ENCODE measurements at places on chromosomes 1 and 21. TPM values are rescaled to one million over a fixed set of nuclear protein-coding genes. Genes with fewer than 3 reads are reported as not detected.

Gene HS2ST1
- total RNA-seq: 12.8 TPM

Gene LCE6A
- total RNA-seq: not detected

- no peaks in the 10 kb centered on the region for H3K4me1 ChIP-seq
- DNase-seq: no peak
- no peaks in the 10 kb centered on the region for H3K27me3 ChIP-seq
- H3K27ac ChIP-seq: no peak overlapping the region
- H3K4me3 ChIP-seq: no peak overlapping the region
- no peaks in the 10 kb centered on the region for H3K36me3 ChIP-seq
These were observed 348.3 kb downstream of the BRINP3 start for GRCh38 chr1:190129366-190129765.

DNA sequence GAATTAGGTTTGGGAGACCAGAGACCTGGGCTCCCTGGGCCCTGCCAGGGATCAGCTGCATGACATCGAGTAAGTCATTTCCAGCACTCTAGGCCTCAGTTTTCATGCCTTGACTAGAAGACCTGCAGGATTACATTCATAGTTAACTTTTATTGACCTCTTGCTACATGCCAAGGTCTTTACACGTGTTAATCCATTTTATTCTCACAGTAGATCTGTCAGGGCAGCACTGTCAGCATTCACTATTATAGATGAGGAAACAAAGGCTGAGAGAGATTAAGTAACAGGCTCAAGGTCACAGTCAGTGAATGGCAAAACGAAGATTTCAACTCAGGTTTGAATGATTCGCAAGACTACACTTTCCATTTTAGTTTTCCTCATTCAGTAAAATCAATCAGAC is 37.0 kb downstream of the PGM1 start:
- no peaks in the 10 kb centered on the region for H3K27me3 ChIP-seq
- H3K36me3 ChIP-seq: no peaks in the 10 kb centered on the region
- H3K4me1 ChIP-seq: no peaks in the 10 kb centered on the region
- H3K4me3 ChIP-seq: no peak overlapping the region

Gene FAM177B
- 0.71 TPM for total RNA-seq

DNA sequence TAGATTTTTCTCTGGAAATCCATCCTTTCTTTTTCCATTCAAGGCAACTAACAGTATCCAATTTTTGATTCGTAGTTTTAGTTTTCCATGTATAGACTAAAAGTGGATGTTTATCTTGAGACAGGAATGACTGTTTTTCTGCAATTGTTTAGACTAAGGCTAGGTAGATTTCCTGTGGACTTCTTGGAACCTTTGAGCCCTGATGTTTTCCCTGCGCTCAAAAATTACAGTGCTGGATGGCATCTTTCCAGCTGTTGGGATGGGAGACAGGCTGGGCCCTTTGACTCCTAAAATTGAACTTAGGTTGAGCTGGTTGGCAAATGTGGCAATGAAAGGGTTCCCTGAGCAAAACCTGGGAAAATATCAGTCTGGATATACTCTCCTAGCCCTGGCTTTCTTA is 180.4 kb downstream of the DHRS3 start:
- no peak overlapping the region for H3K4me3 ChIP-seq
- H3K4me1 ChIP-seq: peaks cover 23% of the 10 kb centered on the region
- no peak for DNase-seq

All from testis (tissue), 5 donors.